ENCODE measurements at places on chromosomes 11 and 22.

DNA sequence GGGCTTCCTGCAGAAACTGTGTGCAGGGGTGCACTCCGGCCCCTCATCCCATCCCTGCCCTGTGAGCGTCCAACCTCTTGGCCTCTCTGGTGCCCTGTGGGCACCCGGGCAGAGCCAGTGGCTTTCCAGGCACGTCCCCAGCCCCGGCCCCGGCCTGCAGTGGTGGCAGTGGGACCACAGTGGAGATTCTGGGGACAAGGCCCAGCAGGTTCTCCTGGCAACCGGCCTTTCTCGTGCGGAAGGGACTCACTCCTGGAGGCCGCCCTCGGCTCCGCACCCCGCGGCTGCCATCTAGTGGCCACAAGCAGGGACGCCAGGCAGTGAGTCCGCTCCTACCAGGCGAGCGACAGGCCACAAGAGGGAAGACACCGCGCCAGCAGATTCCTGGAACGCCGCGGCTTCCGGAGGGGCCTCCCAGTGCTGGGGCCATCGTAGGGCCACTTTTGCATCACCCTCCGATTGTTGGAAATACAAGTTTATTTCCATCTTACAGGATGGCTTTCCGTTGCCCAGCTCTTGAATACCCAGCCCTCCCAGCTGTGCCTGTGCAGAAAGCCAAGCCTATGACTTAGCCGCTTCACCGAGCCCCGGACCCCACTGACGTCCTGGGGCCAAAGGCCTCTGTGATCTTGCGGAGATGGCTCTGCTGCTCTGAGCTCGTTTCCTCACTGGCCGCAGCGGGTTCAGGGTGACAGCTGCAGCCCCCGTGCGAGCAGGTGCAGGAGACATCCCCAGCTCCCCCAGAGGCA lies 357.3 kb downstream of the CTTN start:
- DNase-seq: peak; percentile 74

DNA sequence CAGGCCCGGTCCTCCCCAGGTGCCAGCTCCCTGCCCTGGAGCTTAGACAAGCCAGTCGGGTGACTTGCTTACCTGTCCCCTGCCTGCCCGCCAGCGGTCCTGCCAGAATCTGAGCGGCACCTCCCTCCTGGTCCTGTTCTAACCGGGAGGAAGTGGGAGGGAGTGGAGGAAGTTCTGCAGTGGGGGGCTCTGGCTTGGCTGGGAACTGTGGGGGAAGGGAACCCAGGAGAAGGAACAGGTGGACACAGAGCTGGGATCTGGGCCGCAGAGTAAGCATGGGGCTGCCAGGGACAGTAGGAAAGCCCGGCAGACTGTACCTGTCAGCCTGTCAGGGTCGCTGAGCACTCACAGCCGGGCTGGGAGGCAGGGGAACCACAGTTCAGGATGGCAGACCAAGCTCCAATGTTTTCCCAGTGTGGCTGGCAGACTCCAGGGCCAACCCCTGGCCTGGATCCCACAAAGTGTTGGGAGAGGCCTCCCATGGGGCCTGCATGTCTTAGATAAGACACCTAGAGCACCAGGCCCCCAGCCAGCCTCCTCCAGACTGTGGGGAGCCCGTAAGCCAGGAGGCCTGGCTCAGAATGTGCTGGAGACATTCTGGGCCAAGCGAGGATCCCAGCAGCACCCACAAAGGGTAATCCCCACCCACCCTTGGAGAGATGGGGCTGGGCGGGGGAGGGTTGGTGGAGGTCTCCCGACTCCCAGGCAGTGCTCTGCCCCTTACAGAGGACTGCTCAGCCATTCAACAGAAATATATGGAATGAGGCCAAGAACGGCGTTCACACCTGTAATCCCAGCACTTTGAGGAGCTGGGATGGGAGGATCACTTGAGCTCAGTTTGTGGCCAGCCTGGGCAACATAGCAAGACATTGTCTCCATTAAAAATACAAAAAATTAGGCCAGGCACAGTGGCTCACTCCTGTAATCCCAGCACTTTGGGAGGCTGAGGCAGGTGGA lies 2.3 kb downstream of the CYB5R3 start:
- DNase-seq: no peak

GRCh38 chr11:57318178-57318577 lies 6.6 kb downstream of the TNKS1BP1 start:
- DNase-seq: no peak

- no peak for DNase-seq
Observed at GRCh38 chr11:23399995-23400394, 539.7 kb upstream of the CCDC179 start.

DNA sequence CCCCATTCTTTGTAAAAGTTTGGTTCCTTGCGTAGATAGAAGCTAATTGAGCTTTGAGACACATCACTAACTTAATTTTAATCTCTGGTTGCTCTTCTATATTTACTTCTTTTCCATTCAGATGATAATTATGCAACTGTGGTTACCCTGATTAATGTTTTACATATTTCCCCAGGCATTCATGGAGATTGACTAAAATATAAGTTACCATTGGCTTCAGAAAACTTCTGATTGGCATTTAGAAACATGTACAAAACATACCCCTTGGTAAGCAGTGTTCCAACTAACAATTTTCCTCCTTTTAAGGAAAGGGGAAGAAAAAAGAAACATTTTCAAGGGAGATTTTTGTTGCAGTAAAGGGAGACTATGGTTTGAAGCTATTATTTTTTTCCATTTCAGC lies 43.9 kb downstream of the FAT3 start:
- DNase-seq: no peak
